ENCODE measurements at places on chromosomes 1 and 21. TPM values are rescaled to one million over a fixed set of nuclear protein-coding genes. Genes with fewer than 3 reads are reported as not detected.
A peak's percentile ranks its signal among the peaks of the same experiment; 100 is the strongest.

GRCh38 chr1:55640708-55641473, 425.7 kb upstream of the USP24 start:
- no peak for DNase-seq

DNA sequence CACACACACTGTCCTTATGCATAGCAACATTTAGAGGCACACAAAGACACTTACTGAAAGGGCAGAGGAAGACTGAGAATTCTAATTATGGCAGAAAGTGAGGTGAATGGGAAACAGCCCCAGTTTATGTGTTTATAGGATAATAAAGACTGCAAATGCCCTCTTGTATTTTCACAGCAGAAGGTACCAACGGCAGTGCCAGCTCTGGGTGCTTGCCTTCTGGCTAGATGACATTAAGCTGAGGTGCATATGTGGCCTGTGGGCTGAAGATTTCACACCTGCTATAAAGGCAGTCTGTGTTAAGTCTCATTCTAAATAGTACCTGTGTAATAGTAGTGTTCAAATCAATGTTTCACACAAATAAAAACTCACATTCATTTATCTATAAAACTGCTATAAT, 347.2 kb upstream of the ZRANB2 start:
- no peak for DNase-seq

DNA sequence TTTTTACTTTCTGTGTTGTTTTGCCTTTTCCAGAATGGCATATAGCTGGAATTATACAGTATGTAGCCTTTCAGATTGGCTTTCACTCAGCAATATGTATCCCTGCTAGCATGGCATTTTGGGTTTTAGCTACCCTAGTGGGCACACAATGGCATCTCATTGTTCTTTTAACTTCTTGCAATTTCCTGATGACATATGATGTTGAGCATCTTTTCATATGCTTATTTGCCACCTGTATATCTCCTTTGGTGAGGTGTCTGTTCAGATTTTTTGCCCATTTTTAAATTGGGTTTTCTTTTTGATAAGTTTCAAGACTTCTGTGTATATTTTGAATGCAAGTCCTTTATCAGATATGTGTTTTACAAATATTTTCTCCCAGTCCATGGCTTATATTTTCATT, 14.0 kb downstream of the TSEN15 start:
- DNase-seq = no peak

Gene NR5A2
- 1.7 TPM for polyA plus RNA-seq

- DNase-seq = no peak
These were observed 84.3 kb downstream of the TENT5C start for GRCh38 chr1:117689997-117690625.

GRCh38 chr1:5744911-5745799, 247.1 kb downstream of the NPHP4 start:
- no peak for DNase-seq

Gene SLC44A5
- 0.30 TPM for polyA plus RNA-seq

GRCh38 chr1:56336982-56337381, 242.4 kb downstream of the PLPP3 start:
- DNase-seq = no peak

DNA sequence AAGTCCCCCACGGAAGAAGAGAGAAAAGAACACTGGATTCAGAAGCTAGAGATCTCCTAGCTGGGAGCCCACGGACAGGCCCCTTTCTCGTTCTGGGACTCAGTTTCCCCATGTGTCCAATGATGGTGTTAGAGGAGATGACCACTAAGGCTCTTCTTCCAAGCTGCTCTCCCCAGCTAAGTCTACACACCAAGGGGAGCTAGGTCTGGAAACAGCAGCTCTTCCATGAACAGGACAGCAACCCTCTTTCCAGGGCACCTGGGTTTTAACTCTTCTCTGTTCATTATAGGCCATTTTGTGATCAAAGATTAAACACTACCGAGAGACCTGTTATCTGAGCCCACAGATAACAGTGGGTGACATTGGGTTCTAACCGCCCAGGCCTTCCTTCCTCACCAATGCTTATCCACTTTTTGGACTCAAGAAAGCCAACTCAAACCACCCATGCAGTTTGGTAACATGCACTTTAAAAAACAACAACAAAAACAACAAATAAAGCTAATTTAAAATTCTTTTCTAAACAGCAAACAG, 85.9 kb downstream of the MRPL37 start:
- no peak for DNase-seq

GRCh38 chr1:181100015-181100905, 11.8 kb downstream of the IER5 start:
- no peak for DNase-seq

Gene FAM163A
- 0.16 TPM for polyA plus RNA-seq

DNA sequence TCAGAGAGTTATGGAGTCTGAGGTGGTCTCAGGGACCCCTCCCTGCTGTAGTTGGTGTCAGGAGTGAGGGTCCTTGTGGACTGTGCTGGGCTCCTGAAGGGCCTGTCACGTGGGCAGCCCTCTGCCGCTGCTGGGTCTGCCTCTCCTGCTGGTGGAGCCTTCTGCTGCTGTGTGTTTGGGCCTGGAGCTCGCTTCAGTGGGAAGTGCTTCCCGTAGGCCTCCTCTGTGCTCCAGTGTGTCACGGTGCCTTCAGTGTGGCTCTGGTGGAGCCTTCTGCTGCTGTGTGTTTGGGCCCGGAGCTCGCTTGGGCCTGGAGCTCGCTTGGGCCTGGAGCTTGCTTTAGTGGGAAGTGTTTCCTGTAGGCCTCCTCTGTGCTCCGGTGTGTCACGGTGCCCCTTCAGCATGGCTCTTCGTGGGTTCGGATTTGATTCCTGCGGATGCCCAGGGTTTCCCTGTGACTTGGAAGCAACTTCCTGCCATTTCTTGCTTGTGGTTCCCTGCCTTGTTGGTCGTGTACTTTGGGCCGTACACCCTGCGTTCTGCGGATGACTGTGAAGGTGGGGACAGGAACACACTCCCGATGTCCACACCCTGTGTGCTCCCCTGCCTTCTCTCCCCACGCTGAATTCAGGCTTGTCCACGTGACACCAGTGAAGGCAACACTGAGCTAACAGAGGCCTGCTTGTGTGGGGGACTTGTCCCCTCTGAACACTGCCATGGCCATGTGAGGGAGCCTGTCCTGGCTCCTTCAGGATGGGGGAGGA, 19.5 kb downstream of the C1orf174 start:
- DNase-seq = no peak

Gene AIM2
- polyA plus RNA-seq = 0.46 TPM

DNA sequence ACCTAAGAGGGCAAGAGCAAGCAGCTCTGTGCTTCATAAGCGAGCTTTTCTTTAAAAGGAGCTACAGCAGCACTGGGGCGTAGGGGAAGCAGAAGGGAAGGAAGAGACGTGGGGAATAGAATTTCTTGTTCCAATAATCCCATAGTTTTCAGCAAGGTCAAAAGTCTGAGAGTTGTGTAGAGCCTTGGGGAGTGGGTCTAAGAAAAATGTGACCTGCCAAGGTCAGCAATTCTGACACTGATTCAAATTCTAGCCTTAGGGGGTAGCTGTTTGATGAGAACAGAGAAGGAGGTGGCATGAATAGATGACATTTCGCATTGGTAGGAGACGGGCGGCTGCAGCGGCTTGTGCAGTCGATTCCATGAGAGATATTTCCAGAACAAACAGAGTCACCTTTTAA, 22.4 kb downstream of the PRRX1 start:
- no peak for DNase-seq

- no peak for DNase-seq
These were observed at the start of gene S100A16 for GRCh38 chr1:153612755-153613331. Gene S100A16 (minus strand): TSS chr1:153613137. CDS start chr1:153608151, 4,986 bp downstream.

DNA sequence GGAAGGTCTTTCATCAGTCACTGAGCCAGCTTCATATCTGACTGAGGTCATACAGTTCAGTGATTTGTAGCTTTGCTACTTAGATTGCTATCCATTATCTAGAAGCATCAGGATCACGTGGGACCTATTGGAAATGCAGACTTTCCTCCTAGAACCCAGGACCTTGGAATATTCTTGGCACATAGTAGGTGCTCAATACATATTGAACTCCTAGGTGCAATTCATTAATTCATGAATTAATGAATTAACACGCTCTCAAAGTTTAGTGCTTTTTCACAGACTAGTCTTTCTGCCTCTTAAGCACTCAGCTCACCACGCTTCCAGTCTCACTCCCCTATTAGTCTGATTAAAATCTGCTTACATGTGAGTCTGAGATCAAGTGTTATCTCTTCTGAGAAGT, 12.1 kb downstream of the METTL18 start:
- no peak for DNase-seq

GRCh38 chr1:87905651-87906050, 577.0 kb downstream of the LMO4 start:
- DNase-seq = no peak

Gene GSTM1
- polyA plus RNA-seq = 79.2 TPM

GRCh38 chr1:109892561-109893368, 17.9 kb upstream of the CSF1 start:
- no peak for DNase-seq

- DNase-seq = no peak
These were observed 53.4 kb upstream of the CITED4 start for GRCh38 chr1:40915581-40915980.

Gene PROX1
- 12.8 TPM for polyA plus RNA-seq

Gene C1orf94
- 0.06 TPM for polyA plus RNA-seq

DNA sequence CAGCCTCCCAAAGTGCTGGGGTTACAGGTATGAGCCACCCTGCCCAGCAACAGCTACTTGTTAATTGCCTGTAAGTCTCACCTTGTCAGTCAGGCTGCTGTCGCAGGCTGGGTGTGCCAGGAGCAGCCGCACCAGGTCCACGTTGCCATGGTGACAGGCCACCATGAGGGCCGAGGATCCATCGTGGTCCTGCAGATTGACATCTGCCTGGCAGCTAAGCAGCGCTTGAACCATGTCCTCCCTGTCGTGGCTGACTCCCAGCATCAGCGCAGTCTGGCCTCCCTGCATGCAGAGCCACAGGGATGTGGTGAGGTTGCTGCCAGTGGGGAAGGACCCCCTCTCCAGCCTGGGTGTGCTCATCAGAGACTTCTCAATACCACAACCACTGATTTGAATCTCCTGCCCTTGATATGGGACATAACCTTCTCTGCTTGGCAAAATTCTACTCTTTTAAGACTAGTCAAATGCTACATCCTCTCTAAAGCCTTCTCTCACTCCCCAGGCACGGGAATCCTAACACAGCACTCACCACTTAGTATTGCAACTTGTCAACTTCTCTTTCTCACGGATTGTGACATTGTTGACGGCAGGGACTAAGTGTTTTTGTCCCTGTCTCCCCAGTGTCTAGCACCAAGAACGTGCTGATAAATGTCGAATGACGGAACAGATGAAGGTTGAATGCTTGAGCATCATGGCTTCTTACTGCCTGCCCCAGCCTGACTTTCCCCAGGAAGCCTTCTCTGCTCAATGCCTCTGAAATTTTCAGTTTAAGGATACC, 52.9 kb downstream of the L1TD1 start:
- no peak for DNase-seq

Gene JMJD4
- 16.0 TPM for polyA plus RNA-seq

GRCh38 chr1:90162216-90162615, 167.3 kb downstream of the ZNF326 start:
- DNase-seq = no peak

- peak; percentile 48 for DNase-seq
These were observed 83.8 kb upstream of the HOOK1 start for GRCh38 chr1:59730759-59731478.

Gene NFASC
- polyA plus RNA-seq = 1.1 TPM

Gene LIN28A
- polyA plus RNA-seq = not detected
